A549 treated with Mapracorat at 1 μM for 4 hours (cell line): ENCODE measurements at places on chromosomes 11 and 22. TPM values are rescaled to one million over a fixed set of nuclear protein-coding genes. Genes with fewer than 3 reads are reported as not detected.

C11orf86 gene
- 44.1 to 80.8 TPM (median 70.7 TPM) in 5 replicates for total RNA-seq

LRRC51 gene
- 5.9 to 9.9 TPM (median 8.1 TPM) in 5 replicates for total RNA-seq

SELENOM gene
- 55.2 to 75.8 TPM (median 69.0 TPM) in 5 replicates for total RNA-seq

HPS4 gene
- 14.8 to 16.0 TPM (median 15.4 TPM) in 5 replicates for total RNA-seq

PAAF1 gene
- total RNA-seq, result 10.3 to 13.0 TPM (median 11.9 TPM) in 5 replicates

SOX10 gene
- not detected in 5 replicates for total RNA-seq

GSTP1 gene
- total RNA-seq, result 1,477 to 1,695 TPM (median 1,644 TPM) in 5 replicates

DRD4 gene
- 0.09 to 0.64 TPM (median 0.32 TPM) in 5 replicates for total RNA-seq

CHST1 gene
- 1.3 to 2.0 TPM (median 1.8 TPM) in 5 replicates for total RNA-seq

WNT11 gene
- total RNA-seq, result 1.0 to 1.9 TPM (median 1.7 TPM) in 5 replicates

FOLR1 gene
- total RNA-seq, result not detected in 5 replicates

ADORA2A gene
- total RNA-seq, result 0.54 to 1.2 TPM (median 0.80 TPM) in 5 replicates

OTOG gene
- total RNA-seq, result not detected in 5 replicates

CELSR1 gene
- 22.5 to 30.8 TPM (median 28.0 TPM) in 5 replicates for total RNA-seq

TMEM25 gene
- total RNA-seq, result 0.09 to 0.56 TPM (median 0.38 TPM) in 5 replicates

CD3E gene
- not detected in 5 replicates for total RNA-seq

HIPK3 gene
- 12.0 to 20.3 TPM (median 16.0 TPM) in 5 replicates for total RNA-seq
